Osteoblast (primary cell): ENCODE measurements at places on chromosomes 3 and 15. TPM values are rescaled to one million over a fixed set of nuclear protein-coding genes. Genes with fewer than 3 reads are reported as not detected.

DNA sequence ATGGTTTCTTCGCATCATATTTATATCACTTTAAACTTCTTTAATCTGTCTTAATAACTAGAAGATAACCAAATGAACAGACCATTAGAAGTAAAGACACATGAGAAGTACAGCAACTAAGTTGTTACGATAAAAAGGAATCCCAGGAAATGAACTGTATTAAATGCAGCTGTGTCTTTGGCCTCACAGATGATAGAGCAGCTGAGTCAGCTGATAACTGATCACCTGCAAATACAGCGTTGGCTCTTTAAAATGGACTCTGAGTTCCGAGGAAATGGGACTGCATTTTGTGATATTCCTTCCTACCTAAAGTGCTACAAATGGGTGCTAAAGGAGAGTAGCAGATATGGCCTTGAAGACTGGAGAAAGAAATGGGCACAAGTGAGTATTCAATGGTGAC, 121.0 kb upstream of the C15orf61 start:
- DNase-seq: no peak

DNA sequence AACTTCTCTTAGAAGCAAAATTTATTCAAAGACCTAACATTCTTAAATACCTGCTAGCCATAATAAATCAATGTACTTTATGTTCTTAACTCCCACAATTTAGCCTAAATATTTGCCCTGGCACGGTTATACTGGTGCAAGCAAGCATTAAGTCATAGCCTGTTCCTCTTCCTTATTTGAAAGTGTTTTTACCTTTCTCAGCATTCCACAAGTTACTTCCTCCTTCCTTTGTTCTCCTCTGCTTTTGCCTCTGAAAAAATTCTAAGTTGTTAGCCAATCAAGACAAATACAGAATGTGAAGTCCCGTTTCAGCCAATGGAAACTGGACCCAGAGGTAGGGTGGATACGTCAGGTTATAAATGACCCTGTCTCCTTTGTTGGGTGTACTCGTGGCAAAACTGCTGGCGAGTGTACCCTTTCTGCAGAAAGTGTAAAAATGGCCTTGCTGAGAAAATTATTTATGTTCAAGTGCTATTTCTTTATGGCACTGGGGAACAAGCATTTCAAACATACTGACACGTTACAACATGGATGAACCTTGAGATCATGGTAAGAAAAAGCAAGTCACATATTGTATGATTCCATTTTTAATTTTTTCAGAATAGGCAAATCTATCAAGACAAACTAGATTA, 3.1 kb upstream of the TATDN2 start:
- DNase-seq: no peak

- DNase-seq: no peak
Measured at GRCh38 chr15:33671456-33671855, 296.8 kb upstream of the CHRM5 start.

GRCh38 chr15:42057799-42058646, 36.3 kb downstream of the PLA2G4D start:
- no peak for DNase-seq

The CHRNA3 gene
- not detected in 2 replicates for total RNA-seq

The ACAN gene
- total RNA-seq: 4.7 and 12.7 TPM in 2 replicates

DNA sequence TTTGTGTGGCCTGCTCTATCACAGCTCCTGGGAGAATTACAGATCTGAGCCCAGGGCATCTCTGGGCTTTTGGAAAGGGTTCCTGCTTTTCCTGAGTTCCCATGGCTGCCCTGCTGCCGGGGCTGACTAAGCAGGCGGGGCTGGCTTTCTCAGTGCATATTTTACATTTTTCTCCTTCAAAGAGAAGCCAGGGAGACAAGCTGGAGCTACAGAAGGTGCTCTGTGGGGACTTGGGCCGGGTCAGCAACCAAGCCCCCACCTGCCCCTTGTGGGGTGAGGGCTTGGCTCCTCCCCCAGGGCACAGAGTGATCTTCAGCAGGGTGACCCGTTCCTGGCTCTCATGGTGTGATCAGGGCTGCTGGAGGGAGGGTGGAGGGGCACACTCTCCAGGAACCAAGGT, 17.4 kb downstream of the ABTB1 start:
- peak; percentile 93 for DNase-seq

GRCh38 chr3:463252-464192, 267.0 kb downstream of the CHL1 start:
- DNase-seq: no peak

- peak; percentile 8 for DNase-seq
Measured at GRCh38 chr3:193418576-193419373, 40.2 kb upstream of the ATP13A5 start.

DNA sequence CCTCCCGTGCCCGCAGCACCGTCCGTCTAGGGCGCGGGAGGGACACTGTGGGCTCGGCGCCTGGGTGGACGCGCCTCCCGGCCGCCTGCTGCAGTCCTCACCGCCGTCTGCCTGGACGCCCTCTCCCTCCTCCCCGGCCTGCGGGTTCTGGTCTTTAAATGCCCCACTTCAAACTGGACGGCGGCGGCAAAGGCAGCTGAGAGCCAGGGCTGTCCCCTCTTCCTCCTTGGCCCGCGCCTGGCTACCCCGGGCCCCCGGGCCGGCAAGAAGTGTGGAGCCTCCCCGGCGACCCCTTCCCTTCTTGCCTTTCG, 426 bp downstream of the CBLB start:
- peak; percentile 83 for DNase-seq

DNA sequence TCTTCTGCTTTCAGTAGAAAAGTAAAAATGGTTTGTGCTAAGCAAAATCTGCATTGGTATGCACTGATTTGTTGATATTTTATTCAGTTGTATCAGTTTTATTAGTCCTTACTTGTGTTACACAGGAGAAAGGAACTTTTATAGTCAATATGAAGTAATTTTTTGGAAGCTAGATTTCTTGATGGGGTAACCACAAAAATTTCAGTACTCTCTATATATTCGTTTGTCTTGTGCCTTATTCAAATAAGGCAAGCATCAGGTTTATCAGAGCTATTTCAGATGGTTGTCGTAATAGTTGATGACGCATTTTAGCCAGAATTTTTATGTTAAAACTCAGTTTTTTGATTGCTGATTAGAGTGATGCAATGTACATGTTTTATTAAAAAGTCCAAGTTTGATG, 50.7 kb upstream of the NIPA1 start:
- no peak for DNase-seq

The CLDN16 gene
- total RNA-seq: under 0.01 TPM in 1 of 2 replicates, not detected in the other

DNA sequence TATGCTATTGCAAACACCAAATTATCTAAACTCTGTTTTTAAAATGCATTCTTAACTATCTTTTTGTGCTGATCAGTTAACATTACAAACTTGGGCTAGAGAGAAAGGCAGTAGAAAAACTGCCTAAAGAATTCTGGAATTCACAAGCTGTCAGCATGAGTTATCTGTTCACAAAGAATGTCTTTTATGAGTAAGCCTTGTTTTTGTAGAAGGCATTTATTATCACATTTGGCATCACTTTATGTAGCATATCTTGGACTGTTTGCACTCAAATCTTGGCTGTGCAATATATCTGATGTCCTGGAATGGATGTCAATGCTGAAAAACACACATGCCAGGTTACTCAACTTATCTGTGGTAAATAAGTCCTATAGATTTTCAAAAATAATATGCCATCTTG, 15.5 kb upstream of the BCHE start:
- no peak for DNase-seq

DNA sequence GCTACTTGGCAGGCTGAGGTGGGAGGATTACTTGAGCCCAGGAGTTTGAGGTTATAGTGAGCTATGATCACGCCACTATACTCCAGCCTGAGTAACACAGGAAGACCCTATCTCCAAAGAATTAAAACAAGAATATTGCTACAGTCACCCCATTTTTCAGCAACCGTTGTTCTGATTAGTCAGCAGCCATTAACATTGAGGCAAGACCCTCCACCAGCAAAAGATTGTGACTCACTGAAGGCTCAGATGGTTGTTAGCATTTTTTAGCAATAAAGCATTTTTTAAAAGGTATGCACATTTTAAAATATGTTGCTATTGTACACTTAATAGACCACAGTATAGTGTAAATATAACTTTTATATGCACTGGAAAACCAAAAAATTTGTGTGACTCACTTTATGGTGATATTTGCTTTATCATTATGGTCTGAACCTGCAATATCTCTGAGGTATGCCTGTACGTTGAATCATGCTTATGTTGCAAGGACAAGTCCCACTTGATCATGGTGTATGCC, 492.6 kb downstream of the SQOR start:
- DNase-seq: no peak

DNA sequence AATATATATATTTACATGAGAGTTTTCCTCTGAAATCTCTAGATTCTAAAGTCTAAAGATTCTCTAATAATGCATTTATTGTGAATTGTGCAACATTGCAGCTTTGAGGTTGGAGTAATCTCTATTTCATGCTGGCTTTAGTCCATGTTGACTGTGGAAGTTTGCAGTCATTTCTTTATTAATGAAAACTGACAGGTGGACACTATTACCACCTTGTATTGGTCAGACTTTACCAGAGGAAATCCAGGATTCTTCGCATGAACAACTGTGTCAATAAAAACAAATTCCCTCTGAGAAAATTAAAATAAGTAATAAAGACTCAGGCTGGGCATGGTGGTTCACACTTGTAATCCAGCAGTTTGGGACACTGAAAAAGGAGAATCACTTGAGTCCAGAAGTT, 274.1 kb downstream of the SHQ1 start:
- no peak for DNase-seq

The MORC1 gene
- not detected in 2 replicates for total RNA-seq

The CPB1 gene
- 1.1 and 1.8 TPM in 2 replicates for total RNA-seq

The GATA2 gene
- total RNA-seq: 0.72 and 0.88 TPM in 2 replicates

The TUSC7 gene
- total RNA-seq: not detected in 2 replicates

The STRIT1 gene
- not detected in 2 replicates for total RNA-seq

The CFAP100 gene
- not detected in 2 replicates for total RNA-seq

The HIGD2B gene
- total RNA-seq: under 0.01 TPM in 1 of 2 replicates, not detected in the other

The PSTPIP1 gene
- total RNA-seq: not detected in 2 replicates

GRCh38 chr3:194206320-194206719, 70.4 kb downstream of the HES1 start:
- DNase-seq: peak; percentile 25

The SERINC4 gene
- total RNA-seq: not detected in 2 replicates

The OXTR gene
- total RNA-seq: 2.5 and 6.2 TPM in 2 replicates

DNA sequence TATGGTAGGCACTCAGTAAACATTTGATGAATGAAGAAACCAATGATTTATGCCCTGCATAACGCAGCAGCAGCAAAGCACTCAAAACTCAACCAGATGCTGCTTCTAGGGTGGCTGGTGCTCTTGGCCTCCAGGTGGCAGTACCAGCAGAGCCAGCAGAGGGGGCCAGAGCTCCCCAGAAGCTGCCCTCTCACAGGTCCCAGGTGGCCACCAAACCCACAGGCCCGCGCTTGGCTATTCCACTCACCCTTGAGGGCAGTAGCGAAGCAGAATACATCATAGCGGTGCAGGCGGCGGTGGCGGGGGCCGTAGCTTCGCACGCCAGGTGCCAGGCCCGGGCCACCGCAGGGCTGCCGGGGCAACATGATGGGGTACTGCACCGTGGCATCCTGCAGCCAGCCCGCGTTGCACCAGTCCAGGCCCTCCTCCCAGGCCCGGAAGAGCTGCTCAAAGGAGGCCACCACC, 16.6 kb downstream of the HAPLN3 start:
- DNase-seq: peak; percentile 96

DNA sequence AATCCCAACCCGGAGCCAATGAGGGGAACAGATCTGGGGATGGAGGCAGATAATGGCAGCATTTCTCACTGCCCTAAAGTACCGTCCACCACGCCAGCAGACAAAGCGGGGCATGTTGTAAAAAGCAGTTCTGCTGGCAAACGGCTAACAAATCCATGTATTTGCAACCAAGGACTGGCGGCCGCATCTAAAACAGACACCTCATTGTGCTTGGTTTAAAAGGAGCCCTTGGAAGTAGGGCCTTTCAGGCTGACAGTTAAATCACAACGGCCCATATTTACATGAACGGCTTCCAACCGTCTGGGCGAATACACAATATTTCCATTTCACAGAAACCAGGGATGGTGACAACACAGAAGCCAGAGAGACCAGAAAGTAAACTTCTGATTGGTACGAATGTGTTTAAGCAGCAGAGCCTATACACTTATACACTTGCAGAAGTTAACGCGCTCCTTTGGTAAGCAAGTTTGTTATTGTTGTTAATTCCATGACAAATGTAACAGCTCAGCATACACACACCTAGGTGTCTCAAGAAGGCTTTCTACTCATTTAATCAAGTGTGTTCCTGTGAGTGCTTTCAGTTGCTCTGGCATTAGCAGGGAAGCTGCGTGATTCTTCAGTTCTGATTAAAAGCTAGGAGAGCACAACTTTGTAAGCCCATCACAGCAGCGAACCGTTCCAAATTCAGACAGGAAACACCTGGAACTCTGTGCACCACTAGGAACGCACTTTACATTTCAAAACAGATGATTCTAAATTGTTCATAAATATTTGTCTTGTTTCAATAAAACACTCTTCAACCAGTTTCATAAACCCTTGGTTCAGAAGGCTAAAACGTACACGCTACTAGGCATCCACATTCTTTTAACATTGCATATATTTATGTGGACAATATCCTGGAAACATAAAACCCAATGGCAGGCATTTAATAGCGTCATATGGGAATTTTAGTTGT, 112.9 kb downstream of the PDZRN3 start:
- no peak for DNase-seq

DNA sequence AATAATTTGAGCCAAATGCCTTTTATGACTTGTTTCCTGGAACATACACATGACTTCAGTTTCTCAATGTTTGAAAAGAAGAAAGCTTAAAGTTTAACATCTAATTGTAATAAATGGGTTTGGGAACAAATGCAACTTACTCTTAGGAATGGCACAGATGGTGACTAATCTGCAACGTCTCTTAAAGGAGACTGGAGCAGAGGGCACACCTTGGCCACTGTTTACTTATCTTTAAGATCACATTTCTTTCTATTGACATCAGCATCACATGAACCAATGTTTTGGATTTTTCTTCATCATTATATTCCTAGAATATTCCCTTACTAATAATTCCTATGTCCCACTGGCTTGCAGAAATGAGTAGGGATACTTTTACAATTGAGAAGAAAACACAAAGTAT, 229.5 kb downstream of the CHL1 start:
- no peak for DNase-seq

The AHSG gene
- not detected in 2 replicates for total RNA-seq

DNA sequence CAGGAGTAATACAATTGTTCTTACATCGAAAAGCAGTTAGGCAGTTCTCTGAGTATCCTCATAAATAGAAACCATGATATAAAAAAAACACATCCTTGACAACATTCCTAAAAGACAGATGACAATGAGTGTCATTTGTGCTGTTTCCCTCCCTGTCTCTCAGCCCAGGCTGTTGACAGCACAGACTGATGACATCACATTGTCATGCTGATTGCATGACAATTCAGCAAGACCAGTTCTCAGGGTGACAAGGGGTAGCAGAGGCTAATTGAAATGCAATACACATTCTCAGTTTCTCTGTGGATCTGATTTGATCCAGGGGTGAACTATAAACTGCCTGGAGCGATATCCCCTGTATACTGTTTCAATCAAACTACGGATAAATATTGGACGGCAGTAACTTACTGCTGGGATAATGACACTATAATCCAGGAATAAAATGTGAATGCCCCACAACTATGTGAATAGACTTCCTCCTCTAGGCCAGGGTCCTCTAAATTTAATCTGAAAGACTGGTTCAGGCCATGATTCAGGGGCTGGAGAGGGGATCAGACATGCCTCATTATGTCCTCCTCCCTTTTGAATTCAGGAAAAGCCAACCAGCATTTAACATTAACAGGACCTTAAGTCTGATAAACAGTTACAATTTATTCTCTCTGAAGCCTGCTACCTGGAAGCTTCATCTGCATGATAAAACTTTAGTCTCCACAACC, 16.7 kb upstream of the EIF1B start:
- DNase-seq: no peak
